ENCODE measurements at places on chromosomes 2 and 18.

- no peak for DNase-seq
Measured at GRCh38 chr18:50969448-50969847, 1.6 kb downstream of the ELAC1 start.

DNA sequence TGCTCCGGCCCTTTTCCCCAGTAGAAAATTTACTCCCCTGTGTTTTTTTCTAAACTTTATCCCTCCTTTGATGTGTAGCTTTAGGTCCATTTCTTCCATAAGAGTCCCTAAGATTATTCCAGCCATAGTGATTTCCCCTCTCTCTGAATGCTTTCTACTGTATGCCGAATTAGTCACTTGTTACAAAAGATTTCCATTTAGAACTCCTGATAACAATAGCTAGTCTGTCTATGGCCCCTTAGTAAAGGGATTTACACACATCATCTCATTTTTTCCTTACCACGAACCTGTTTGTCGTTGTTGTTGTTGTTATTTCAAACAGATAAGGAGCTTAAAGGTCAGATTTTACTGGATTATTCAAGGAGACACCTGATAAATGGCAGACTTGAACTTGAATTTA lies 256.1 kb downstream of the PAX3 start:
- DNase-seq: no peak

GRCh38 chr2:11140492-11140891 lies 14.8 kb upstream of the SLC66A3 start:
- DNase-seq: no peak

GRCh38 chr2:109176928-109177327 lies 47.9 kb downstream of the SH3RF3 start:
- no peak for DNase-seq

- DNase-seq: no peak
Measured at GRCh38 chr2:191014653-191015020, 666 bp upstream of the STAT1 start.

DNA sequence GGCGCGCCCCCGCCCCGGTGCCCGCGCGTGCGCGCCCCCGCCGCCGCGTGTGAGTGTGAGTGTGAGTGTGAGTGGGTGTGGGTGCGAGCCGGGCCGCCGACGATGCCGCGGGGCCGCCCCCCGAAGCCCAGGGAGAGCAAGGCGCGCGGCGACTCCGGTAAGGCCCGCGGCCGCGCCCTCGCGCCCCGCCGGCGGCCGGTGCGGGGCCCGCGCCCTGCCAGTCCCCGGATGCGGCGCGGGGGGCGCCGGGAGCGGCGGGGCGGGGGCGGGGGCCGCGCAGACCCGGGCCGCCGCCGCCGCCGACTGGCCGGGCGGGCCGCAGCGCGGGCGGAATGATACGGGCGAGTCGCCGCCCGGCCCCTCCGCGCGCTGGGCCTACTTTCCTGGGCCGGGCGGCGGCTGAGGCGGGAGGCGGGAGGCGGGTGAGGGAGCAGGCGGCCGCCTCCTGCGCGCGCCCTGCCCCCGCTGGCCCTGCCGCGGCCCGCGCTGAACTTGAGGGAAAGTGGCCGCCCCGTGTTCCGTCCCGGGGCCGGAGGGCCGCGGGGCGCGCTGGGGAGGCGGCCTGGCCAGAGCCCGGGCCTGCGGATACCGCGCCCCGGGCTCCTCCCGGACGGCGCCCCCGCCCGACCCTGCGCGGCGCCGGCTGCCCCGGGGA lies at the start of gene ZNF236:
TSS of gene ZNF236 (plus strand) at position 52 of the 655 bp plus-strand sequence. CDS start at position 103, 51 bp downstream.
- DNase-seq: no peak

- DNase-seq: no peak
Measured at GRCh38 chr2:62319070-62319469, 123.2 kb downstream of the B3GNT2 start.

- no peak for DNase-seq
Measured at GRCh38 chr18:22836932-22837331, 96.2 kb upstream of the RBBP8 start.

DNA sequence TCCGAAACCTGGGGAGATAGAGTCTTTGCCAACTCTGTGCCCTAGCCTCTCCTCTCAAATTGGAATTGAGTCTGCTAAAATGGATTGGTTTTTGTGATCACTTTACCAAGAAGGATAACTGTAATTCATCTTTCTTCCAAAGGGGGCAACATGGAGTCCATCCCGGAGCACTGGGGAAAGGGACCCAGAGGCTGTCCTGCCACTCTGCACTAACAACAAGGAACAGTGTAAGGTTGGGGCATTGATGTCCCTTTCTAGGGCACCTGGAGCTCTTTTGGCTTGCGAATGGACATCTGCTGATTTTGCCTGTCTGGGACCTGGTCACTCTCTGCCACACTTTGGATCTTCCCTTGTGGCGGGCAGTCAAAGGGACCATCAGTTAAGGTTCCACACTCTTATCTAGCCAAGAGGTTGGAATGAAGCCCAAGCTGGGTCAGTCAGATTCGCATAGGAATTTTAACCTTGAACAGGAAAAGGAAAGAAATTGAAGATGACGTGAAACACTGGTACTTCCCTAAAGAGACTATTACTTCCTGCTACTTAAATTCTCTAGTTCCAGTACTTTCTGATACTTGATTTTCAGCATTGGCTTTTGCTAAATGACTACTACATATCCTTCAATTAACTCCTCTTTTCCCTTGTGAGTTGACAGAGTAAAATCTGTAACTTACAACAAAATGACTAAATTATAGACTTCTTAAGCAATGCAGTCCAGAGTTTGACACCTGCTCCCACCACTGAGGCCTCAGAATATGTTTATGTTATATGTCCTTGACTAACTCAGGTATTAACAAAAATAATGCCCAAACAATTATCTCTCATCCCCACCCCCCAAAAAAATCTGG lies 64.7 kb upstream of the KLF7 start:
- DNase-seq: no peak

GRCh38 chr2:222452422-222452950 lies 28.1 kb downstream of the SGPP2 start:
- no peak for DNase-seq

DNA sequence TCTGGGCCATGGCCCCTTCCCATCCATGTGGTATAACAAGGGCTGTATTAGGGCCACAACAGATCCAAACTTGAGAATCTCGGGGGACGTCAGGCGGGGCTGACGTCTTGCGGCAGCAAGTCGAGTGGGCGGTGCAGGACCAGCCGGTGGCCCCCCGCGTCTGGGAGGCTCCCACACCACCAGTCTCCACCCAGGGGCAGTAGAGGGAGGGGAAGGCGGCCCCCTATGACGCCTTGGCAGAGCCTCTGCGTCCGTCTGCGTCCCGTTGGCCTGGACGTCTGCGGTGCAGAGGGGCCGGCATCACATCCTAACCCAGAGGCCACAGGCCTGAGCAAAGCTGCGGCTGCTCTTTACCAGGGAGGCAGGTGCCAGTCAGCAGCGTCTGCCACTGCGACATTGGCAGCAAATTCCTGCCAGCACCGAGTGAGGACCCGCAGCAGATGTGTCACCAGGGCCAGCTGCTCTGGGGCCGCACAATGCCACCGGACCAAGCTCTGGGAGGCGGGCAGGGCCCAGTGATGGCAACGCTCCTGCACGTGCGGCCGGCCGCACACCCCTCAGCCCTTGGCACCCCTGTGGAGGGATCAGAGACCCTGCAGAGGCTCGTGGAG lies 73.8 kb downstream of the KCNG2 start:
- DNase-seq: no peak

DNA sequence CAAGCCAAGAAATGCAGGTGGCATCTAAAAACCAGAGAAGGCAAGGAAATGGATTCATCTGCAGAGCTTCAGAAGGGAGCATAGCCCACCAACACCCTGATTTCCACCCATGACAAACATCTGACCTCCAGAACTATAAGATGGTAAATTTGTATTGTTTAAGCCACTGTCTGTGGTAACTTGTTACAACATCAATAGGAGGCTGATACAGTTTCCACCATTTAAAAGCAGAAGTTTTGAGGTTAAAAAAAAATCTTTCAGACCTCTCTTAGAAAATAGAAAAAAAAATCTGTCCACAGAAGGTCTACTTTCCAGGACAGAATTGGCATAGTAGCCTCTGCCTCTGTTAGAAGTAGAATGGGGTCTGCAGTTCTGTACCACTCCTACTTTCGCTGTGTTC lies 37.2 kb downstream of the SLC40A1 start:
- DNase-seq: no peak

DNA sequence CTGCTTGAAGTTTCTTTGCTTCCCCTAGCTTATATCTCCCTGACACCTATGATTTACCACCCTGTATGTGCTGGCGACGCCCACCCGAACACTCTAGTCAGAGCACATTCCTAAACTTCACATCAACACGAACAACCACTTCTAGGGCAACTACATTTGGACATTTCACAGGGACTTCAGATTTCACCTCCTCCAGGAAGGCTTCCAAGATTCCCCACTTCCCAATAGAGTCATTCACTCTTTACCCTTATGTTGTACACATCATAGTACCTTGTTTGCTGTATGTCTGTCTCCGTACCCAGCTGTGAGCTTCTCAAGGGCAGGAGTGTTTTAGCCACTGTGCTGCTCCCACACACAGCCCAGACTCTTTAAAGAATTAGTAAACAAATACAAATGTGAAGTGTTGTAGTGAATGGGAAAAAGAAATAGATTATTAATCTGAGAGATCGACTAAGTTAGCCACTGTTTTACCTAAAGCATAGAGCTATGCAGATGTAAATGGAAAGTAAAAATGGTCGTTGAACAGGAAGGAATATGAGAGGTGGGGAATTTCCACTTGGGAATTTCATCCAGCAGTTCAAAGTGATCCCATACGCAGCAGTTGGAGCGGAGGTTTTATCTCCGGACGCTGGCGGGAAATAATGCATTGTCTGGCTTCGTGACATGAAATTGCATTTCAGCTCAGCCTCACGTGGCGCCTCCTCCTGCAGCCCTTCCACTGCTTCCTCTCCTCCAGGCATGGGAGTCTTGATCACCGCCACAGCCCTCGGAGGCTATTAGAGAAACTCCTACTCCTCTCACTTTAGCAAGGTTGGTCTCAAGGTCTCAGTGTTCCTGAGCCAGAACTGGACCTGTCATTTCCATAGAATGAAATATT lies 233.4 kb upstream of the COPS8 start:
- DNase-seq: no peak

DNA sequence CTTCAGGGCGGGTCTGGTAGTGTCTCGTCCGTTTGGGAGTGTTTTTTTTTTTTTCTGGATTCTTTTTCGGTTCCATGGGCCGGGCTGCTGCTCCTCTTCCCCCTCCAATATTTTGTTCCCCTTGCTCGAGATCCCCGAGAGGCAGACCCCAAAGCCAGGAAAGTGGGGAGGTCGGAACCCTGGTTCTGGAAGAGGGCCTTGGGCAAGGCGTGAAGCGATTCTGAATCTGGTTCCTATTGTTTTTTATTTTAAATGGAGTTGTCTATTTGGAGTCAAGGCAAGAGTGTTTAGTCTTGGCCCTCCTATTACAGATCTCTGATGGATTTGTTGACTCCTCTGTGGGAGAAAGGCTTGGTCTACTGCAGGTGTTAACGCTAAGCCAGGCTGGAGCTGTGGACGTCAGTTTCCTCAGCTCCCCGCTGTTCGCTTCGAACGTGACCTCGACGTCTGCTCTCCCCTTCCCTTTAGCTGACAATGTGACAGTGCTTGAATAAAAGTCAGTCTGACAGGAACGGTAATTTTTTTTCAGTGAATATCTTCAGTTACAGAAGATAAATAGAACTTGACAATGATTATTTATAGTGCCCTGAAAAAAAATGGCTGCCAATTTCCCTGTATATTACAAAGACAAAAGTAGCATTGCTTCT lies 683 bp upstream of the DNAJC27 start:
- DNase-seq: peak; percentile 27

GRCh38 chr2:69997015-69997830 lies 35.8 kb upstream of the ASPRV1 start:
- no peak for DNase-seq

- DNase-seq: no peak
Measured at GRCh38 chr2:197121756-197122385, 188.7 kb downstream of the ANKRD44 start.

DNA sequence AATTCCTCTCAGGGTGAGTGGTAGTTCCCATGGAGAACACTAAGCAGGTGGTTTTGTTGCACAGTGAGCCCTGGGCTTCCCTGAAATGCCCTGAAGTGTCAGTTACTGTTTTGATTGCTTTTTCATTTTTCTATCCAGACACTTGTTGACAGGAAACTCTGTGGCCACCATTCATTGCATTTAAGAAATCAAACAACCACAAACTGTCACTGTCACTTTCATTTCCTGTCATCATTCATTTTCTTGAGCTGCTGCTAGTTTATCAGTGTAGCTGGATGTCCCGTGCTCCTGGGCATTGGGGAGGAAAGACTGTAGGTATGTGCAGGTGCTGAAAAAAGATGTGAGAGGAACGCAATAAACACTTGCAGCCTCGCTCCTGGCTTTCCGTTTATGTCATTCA lies 891.6 kb upstream of the ZEB2 start:
- DNase-seq: no peak

DNA sequence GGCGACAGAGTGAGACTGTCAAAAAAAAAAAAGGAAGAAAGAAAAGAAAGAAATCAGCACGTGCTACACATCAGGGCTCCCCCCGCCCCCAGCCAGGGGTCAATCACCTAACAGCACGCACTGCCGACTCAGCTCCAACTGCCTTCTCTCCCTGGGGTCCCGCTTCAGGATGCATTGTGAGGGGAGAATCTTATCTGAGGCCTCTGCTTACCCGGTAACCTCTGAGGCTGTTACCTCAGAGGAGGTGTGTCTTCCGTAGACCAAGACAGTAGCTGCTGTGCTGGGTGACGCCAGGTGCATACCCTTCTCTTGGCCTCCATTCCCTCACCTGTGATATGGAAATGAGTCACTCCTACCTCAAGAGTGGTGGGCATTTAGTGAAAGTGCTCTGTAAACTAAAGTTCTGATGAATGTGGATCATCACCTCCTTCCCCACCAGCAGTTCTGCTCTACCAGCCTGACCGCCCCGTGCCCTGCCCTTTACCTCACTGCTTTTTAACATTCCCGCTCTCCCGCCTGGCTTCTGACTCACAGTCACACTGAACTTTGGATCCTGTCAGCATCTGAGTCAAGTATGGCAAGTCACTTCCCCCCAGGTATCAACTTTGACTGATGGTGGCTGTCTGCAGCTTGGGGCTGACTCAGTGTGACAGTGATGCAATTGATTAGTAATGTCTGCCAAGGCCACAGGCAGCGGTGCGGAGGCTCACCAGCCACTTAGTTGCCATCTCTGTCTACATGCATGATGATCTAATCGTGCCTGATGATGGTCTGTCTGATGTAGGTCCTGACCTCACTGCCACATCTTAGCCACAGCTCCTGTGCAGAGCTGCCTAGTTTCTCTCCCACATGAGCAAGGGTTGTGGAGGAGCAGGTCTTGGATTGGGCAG lies 20.1 kb downstream of the ARID5A start:
- no peak for DNase-seq

Data from nucleus accumbens (tissue), 56 donors.